ENCODE measurements at places on chromosomes 11 and 22.

DNA sequence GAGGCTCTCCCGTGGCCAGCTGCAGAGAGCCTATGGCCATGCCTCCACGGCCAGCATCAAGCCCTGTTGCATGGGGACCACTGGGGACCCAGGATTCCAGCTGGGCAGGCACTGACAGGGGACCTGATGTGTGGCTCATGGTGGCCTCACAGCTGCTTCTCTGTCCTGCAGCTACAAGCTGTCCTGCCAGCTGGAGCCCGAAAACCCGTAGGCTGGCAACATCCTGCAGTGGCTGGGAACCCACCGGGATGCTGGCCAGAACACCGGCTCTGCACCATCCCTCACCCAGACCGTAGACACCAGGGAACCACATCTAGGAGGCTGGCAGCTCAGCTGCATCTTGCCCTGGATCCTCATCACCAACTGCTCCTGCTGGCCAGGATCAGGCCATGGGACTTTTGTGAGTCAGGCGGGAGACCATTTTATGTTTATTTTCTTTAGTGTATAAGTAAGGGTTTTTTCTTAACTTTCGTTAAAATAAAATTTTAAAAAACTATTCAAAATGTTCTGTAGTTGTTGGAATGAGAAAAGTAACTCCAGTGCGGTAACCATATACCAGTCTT is 7.9 kb downstream of the RGL4 start:
- DNase-seq, result no peak

- DNase-seq, result no peak
These were observed 20.7 kb downstream of the A4GALT start for GRCh38 chr22:42699976-42700352.

DNA sequence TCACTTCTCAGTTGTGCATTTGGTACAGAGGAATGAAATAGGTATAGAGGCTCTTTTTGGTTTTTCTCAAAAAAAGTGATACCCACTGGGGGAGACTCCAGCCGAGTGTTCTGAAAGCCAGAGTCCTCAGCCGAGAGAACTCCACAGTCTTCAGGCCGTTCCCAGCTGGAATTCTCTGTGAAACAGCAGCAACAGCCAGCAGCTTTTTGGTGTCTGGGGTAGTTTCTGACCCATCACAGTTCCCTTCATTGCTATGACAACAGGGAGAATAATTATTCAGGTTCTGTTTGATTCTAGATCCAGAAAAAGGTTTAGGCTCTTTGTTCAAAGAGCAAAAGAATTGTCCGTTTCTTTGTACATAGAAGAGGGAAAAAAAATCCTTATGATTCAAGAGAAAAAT is 84.6 kb downstream of the C22orf31 start:
- DNase-seq, result no peak

DNA sequence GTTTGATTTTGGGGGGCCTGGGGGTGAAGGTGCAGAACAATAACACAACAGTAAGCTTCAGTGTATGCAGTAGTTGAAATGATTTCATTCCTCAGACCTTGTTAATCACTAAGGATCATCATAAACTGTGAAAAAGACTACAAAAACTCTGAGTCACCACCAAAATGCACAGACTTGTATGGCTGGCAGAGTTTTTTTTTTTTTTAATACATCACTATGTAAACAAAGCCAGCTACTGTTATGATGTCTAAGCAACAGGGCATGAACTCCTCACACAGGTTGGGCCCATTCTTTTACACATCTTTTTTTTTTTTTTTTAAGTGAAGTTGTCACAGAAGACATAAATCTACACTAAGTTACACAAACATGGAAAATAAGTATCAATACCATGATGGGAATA is 311.9 kb downstream of the GUCY1A2 start:
- no peak for DNase-seq

DNA sequence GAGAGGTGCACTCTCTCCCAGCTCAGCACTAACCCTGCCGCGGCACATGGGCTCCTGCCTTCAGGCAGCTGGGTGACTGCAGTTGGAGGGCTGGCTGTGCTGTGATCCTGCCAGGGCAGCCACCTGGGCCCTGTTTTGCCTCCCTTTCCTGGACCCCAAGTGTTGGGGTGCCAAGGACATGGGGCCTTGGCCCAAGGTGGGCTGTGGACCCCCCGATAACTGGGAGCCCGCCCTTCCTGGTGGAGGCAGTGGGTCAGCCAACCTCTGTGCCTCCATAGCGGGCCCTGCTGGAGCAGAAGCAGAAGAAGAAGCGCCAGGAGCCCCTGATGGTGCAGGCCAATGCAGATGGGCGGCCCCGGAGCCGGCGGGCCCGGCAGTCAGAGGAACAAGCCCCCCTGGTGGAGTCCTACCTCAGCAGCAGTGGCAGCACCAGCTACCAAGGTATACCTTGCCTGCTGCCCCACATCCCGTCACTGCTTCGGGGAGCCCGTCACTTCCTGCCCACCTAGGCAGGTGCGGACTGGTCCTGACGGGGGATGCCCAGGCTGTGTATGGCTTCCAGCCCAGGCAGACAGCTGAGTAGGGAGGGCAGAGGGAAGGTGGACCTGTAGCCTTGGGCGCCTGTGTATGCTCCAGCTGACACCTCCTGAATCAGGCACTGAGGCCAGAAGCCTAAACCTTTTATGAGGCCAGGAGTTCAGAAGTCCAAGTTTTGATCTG is 8.9 kb downstream of the TUB start:
- no peak for DNase-seq

DNA sequence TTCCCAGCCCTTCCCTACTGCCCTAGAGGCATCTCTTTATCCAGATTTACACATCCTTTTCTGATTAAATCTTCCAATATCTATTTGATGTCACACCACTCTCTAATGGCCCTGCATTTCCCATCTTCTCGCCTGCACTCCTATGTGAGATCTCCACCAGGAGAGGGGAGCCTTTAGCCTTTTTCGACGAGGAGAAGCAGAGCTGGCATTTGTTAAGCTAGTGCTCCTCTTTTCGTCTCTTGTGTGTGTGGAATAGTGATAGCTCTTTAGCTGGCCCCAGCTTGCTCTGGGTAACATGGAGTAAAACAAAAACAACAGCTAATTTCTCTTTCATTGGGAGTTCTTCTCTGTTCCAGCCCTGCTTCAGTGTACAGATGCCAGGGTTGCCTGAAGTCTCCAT is 536.5 kb downstream of the NTM start:
- DNase-seq, result no peak

- no peak for DNase-seq
These were observed 50.0 kb downstream of the IGSF9B start for GRCh38 chr11:133906746-133907145.

DNA sequence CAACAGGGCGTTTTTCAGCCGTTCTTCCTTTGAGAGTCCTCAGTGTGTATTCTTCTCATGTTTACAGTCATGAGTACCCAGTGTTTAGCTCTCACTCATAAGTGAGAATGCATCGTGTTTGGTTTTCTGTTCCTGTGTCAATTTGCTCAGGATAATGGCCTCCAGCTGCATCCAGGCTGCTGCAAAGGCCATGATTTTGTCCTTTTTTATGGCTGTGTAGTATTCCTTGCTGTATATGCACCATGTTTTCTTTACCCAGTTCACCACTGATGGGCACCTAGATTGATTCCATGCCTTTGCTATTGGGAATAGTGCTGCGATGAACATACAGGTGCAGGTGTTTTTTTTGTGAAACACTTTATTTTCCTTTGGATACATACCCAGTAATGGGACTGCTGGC is 23.5 kb downstream of the B3GAT1 start:
- no peak for DNase-seq

GRCh38 chr11:126440276-126440675 is 84.8 kb downstream of the ST3GAL4 start:
- DNase-seq, result no peak

DNA sequence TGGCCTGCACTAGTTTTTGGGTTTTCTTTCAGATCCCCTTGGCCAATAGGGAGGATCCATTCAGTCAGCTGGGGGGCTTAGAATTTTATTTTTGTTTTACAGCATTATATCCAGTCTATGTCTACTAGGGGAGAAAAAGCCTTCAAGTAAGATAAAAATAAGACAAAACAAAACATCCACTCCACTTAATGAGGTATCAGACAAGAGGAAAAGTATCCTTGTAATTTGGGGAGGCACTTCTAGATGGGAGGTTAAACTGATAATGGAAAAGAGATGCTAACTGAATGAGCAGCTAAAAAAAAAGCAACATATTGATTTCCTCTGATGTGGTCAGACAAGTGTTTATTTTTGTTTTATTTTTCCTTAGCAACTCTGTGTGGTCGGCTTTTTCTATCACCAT is 278.0 kb upstream of the ANO3 start:
- DNase-seq, result no peak

DNA sequence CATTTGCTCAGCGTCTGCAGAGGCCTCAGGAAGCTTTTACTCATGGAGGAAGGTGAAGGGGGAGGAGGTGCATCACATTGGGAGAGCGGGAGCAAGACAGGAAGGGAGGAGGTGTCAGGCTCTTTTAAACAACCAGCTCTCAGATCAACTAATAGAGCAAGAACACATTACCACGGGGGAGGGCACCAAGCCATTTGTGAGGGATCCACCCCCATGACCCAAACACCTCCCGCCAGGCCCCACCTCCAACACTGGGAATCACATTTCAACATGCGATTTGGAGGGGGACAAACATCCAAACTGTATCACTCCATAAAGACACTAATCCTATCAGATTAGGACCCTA is 18.9 kb upstream of the THY1 start:
- DNase-seq, result no peak

- DNase-seq, result no peak
These were observed 1.7 kb upstream of the SPINDOC start for GRCh38 chr11:63811522-63811921.

- DNase-seq, result no peak
These were observed 72.6 kb upstream of the CLDN5 start for GRCh38 chr22:19596680-19597398.

GRCh38 chr11:4072668-4073285 is 21.8 kb upstream of the RRM1 start:
- DNase-seq, result peak; percentile 55

DNA sequence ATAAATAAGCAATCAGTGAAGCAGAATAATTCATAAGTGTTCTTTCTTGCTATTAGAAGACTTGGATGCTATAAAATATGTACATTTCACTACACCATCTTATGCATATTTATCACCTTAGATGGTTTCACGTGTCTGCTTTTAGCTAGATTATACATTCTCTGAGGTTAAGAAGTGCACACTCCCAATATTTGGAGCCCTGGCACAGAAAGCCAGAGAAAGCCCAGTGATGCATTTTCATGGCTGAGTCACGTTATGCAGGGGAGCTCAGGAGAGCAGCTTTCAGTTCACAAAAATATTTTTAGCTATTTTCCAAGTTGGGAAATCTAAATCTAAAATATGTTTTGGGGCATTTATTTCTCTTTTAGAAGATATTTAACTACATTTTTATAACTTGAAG is 5.1 kb upstream of the TP53AIP1 start:
- no peak for DNase-seq

DNA sequence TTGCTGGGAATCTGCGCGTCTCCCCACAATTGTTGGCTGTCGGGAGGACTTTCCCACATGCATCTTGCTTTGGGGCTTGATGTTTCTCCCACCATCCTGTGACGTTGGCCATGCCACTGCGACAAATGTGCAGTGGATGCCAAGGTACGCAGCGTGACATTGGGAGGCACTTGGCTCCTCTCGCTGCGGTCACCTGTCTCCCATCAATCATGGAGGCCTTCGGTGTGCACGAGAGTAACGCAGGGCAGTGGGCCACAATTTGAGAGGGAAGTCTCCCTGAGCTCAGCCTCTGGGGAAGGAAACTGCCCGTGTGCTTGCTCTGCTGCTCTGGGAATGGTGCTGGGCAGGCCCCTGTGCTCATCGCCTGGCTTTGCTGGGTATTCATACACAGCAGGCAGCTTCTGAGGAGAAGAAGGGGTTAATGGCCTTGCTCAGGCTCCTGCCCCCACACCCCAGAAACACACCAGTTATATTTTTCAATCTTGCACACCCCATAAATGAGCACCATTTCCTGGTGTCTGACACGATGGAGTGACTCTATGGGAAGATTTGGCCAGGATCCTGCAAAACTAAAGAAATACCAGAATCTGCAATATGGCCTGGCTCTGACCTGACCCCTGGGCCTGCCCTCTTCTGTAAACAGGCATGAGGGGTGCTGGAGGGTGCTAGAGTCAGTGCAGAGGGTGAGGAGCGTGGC is 153.5 kb downstream of the ADAMTS15 start:
- DNase-seq, result no peak

DNA sequence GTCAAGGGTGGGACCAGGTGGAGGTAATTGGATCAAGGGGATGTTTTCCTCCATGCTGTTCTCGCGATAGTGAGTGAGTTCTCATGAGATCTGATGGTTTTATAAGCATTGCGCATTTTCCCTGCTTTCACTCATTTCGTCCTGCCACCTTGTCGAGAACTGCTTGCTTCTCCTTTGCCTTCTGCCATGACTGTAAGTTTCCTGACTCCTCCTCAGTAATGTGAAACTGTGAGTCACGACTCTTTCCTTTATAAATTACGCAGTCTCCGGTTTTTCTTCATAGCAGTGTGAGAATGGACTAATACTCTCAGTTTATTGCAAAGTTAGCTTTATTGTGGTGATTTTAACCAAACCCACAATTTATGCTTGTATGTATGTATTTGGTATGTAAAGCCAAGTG is 878.5 kb upstream of the ANO3 start:
- DNase-seq, result no peak

GRCh38 chr11:28043930-28044709 is 63.8 kb downstream of the KIF18A start:
- no peak for DNase-seq

DNA sequence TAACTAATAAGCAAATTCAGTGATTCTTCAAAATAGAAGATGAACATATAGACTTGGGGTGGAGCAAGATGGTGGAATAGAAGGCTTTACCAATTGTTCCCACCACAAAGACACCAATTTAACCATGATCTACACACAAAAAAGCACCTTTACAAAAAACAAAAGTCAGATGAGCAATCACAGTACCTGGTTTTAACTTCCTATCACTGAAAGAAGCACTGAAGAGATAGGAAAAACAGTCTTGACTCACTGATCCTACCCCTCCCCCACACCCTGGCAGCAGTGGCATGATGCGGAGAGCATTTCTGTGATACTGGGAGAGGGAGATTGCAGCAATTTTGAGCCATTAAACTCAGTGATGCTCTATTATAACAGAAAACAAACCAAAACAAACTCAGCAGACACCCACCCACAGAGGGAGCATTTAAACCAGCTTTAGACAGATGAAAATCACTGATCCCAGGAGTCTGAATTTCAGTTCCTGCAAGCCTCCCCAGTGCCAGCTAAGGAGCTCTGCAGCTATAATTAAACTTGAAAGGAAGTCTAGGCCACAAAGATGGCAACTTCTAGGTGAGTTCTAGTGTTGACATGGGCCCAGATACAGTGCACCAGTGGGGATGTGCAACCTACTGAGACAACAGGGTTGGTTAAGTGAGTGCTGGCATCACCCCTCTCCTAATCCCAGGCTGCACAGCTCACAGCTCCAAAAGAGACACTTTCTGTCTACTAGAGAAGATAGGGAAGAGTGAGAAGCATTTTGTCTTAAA is 161.8 kb upstream of the GRIA4 start:
- DNase-seq, result no peak

GRCh38 chr22:32409977-32410376 is 2.1 kb downstream of the RTCB start:
- no peak for DNase-seq

- DNase-seq, result peak; percentile 96
These were observed 4.2 kb downstream of the ARHGAP1 start for GRCh38 chr11:46696212-46696558.
